Hematopoietic multipotent progenitor cell (in vitro differentiated cells): ENCODE measurements at places on chromosomes 16 and 17.
A peak's percentile ranks its signal among the peaks of the same experiment; 100 is the strongest.

GRCh38 chr17:19578545-19578944, 44.9 kb downstream of the SLC47A1 start:
- no peak for DNase-seq

DNA sequence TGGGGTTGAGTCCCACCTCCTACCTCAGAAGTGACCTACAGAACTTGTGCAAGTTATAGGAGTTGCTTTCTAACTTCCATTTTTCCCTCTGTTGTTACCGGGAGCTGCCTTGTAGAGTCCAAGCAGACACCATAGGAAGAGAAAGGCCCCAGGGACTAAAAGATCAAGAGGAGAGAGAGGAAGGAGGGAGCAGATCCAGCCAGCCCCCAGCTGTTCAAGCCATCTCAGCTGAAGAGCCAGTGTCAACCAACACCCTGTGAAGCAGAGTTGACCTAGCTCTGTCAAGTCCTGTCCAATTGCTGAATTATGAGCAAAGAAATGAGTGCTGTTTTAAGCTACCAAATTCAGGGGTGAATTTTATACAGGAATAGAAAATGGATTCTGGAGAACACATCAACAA, 34.9 kb upstream of the CACNG4 start:
- DNase-seq: no peak

GRCh38 chr17:82152556-82153294, 54.7 kb upstream of the FASN start:
- no peak for DNase-seq

- no peak for DNase-seq
Measured at GRCh38 chr16:89257757-89258465, 40.4 kb downstream of the ZNF778 start.

- no peak for DNase-seq
Measured at GRCh38 chr17:15654886-15655561, 29.1 kb downstream of the TRIM16 start.

- DNase-seq: no peak
Measured at GRCh38 chr17:81508639-81509206, 3.9 kb downstream of the ACTG1 start.

DNA sequence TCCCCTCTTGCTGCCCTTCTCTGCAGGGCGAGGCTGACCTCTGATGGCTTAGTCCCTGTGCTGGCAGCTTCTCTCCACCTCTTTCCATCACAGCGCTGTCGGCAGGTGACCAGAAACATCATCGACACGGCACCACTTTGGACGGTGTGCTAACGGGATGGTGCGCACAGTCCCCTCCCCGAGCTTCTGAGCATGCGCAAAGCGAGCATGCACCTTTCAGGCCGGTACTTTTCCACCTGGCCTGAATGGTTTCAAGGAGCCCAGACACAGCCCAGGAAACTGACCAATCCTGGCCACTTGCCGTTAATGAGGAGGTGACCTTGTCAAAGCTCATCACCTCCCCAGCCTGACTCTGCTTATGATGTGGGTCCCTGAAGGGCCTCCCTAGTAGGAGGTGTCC, 54.8 kb downstream of the MGAT5B start:
- DNase-seq: no peak

DNA sequence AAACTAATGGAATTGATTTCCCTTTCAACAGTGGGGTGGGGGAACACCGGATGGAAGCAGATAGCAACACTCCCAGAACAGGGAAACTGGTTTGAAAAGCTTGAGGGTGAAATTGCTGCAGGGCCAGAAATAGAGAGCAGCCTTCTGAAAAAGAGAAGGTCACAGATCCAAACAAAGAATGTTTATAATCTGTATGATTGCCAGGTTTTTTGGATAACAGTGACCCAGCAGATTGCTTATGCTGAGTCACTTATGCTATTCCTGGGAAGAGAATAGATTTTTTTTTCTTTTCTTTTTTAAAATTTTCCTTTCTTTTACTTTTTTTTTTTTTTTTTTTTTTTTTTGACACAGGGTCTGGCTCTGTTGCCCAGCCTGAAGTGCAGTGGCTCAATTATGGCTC, 641.3 kb downstream of the KCNJ2 start:
- DNase-seq: no peak

- no peak for DNase-seq
Measured at GRCh38 chr17:44910231-44911106, 4.8 kb downstream of the GFAP start.

GRCh38 chr17:65750631-65751115, 189.2 kb upstream of the AXIN2 start:
- DNase-seq: peak; percentile 35

- no peak for DNase-seq
Measured at GRCh38 chr16:14187517-14188338, 116.6 kb downstream of the MRTFB start.

GRCh38 chr17:62760059-62760944, 47.8 kb downstream of the MARCHF10 start:
- no peak for DNase-seq

GRCh38 chr17:72639711-72640110, 452.8 kb downstream of the SLC39A11 start:
- DNase-seq: no peak

DNA sequence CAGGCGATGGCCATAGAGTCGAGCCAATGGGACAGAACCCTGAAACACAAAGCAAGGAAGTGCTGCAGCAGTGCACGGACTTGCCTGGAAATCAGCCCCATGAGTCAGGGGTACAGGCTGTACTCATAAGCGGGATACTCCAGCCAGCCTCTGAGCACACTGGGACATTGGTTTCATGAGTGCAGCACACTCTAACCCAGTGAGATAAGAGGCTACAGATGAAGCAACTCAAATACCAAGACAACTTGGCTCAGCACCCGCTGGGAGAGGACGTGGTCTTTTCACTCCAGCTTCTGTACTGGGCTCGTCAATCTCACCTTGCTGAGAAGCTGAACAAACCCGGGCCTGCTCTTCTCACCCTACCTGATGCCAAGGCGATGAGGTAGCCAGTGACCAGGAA, 98.2 kb downstream of the AXIN2 start:
- DNase-seq: no peak

GRCh38 chr17:9913476-9913875, 8.4 kb upstream of the RCVRN start:
- DNase-seq: no peak

DNA sequence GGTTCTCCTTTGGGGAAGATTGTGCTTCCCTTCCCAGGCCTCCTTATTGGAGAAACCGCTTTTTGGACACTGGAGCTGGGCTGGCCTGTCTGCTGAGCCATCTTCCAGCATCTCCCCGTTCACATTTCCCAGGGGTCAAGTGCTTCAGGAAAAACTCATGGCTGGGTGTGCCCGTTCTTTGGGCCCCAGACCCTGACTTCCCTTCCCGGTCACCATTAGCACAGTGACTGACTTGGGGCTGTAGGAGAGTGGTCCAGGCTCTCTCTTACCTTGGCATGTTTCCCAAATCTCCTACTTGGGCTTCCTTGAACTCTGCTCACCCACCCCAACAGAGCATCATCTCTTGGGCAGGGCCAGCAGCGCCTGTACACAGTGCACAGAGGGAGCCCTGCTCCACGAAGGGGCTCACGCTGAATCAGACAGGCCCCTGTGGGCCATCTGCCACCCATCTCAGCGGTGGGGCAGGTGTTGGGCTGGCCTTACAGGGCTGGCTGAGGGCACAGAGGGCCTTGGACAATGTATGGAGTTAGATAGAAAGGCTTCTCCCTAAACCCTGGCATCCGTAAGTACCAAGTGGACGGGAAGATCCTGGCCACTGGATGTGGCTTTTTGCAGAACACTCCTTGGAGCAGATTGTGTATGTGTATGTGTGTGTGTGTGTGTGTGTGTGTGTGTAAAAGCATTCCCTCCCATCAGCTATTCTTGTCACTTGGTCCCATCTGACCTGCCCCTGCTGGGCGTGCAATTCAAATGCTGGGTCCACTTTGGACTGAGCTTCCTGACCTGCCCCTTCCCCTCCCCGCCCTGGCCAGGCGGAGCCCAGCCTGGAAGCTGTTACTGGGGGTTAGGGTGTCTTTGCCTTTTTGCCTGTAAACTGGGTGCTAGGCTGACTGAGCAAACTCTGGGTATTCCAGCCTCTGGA, 24.9 kb upstream of the CDC42EP4 start:
- DNase-seq: no peak

GRCh38 chr16:29770250-29770929, 7.7 kb upstream of the ZG16 start:
- no peak for DNase-seq

- no peak for DNase-seq
Measured at GRCh38 chr16:88325976-88326375, 56.8 kb upstream of the ZNF469 start.

DNA sequence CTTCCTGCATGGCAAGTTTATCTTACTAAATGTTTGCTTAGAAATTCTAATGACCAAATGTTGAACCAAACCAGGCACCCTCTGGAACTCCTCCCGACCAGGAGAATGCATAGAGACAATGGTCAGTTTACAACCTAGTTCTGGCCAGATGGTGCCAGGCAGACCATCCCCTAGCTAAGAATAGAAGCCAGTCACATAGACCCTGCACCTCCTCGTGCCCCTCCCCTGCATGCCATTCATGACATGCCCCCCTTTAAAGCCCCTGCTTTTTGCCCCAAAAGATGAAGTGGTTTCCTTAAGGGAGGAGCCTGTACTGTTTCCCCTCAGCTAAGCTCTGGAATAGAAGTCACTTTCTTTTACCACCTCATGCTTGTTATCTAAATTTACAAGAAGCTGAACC, 6.6 kb upstream of the CPHXL start:
- no peak for DNase-seq

DNA sequence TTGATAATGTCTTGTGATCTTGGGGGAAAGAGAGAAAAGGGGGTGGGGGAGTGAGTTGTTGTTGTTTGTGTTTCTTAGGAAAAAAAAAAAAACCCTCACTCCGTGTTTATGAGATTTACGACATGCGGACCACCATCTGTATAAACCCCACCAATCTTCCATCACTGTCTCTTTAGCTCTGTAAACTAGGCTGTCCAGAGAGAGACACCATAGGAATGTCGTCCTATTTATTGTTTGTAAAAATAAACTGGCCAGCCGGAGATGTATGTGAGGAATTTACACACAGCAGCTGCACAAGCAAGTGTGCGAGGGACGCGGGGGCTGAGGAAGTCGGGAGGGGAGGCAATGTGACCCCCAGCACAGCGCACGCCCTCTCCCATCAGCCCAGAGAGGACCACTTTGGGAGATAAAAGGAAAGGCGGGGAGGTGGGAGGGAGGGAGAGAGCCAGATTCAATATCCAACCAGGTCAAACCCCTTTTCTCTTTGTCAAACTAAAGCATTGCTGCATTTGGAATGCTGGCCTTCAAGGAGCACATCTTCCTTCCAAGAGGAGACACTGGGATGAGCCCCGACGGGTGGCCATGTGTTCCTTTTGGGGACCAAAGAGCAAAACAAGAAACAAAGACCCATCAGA, 136.2 kb upstream of the SALL1 start:
- no peak for DNase-seq

GRCh38 chr16:70608521-70608920, 37.8 kb upstream of the IL34 start:
- no peak for DNase-seq

GRCh38 chr17:67449845-67450755, 73.0 kb downstream of the PITPNC1 start:
- DNase-seq: no peak

DNA sequence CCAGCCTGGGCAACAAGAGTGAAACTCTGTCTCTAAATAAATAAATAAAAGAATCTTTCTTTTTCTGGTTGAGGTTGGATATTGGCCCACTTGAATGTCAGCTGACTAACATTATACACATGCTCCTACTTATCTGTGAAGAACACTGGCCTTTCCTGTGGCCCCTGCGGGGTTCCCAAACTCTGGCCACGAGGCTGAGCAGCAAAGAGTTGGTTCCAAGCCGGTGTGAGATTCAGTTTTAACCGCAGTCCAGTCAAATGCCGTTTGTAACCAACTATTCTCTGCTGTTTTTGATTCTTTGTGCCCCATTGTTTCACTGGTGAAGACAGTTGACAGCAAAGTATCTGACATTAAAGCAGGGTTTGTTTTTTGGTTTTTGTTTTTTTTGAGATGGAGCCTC, 11.2 kb downstream of the ETV4 start:
- DNase-seq: no peak

DNA sequence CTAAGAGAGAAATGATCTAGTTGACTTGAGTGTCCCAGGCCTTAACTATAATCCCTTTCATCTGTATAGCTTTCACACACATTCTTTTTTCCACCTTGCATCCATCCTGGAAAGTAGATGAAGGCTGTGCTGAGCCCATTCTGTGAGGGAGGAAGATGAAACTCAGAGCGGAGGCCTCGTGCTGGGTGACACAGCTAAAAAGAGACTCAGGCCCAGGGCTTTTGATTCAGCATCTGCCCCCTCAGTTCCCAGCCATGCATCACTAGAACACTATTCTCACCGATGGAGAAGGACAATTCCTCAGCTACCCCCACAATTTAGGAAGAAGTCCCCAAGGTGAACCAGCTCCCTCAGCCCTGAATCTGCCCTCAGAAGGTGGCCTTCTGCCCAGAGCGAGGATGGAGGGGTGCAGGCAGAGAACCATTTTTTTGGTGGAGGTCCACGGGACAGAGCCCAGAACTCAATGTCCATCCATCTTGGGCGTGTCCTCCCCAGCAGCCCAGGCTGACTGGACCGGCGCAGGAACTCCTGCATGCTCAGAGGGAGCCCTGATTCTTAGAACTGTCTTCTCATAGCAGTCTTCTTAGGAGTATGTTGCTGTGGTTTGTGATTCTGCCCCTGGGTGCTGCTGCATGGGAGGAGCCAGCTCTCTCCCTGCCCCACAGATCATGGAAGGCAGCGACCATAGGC, 5.8 kb upstream of the MYCBPAP start:
- DNase-seq: no peak

GRCh38 chr16:22782314-22782713, 31.6 kb upstream of the HS3ST2 start:
- peak; percentile 32 for DNase-seq

DNA sequence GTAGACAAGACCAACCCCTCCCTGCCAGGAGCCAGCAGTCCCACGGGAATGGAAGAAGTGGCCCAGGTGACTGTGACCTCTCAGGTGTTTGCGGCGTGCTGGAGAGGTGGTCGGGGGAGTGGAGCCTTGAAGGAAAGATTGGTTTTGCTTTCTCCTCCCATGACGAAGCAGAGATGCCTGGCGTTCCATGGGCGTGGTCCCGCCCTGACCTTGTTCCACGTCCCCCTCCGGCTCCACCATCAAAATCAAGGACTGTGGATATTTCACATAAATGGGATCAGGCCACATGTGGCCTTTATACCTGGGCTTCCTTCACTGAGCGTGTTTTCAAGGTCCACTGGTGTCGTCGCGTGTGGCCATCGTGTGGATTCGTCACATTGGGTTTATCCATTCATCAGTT, 270.6 kb upstream of the TNRC6C start:
- DNase-seq: no peak
